ENCODE measurements at places on chromosomes 3 and 15.

DNA sequence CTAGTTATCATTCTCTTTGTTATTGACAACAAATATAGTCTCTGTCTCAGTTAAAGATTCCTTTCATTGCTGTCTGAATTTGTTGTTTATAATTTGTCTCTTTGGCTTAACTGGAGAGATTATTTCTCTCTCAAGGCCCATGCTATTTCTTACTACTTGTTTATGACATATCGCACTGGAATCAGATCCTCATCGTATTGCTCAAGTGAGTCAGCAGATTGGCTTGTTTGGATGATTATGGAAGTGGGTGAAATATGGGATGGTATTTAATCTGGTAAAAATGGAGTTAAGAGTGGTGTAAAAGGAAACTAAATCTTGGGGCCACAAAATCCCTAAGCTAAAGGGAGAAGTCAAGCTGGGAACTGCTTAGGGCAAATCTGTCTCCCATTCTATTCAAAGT lies 613.1 kb downstream of the SI start:
- no peak for DNase-seq

DNA sequence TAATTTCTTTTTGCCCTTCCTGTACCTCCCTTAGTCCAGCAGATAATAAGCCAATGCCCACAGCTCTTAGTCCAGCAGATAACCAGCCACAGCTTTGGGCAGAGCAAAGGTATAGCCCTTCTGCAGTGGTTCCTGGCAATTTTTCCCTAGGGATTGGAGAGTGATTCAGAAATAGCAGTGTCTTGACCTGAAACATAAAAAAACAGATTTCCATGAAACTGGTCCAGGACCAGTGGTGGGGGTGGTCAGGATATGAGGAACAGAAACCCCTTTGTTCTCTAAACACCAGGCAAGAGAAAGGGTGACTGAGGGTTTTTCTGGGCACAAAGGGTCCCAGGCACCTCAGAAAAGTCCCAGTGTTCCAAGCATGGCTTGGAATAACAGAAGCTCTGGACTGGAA lies 103.4 kb downstream of the ARRDC4 start:
- DNase-seq, result no peak

DNA sequence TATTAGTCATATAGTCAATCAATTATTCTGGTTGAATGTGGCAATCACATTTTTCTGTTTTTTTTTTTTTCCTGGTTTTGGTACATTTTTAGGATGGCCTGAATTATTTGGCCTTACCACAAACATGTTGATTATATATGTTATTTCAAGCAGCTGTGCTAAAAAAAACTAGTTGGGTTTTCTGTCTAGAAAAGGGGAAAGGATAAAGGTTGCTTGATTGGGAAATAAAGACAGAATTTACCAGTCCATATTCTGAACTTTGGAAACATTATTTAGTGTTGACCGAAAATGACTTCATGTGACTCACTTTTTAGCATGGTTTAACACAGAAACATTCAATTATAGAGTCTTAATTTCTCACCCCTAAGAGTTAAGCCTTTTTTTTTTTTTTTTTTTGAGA lies 8.1 kb downstream of the MORF4L1 start:
- no peak for DNase-seq

- DNase-seq, result peak; percentile 28
These were observed 21.2 kb downstream of the NGRN start for GRCh38 chr15:90286678-90287077.

DNA sequence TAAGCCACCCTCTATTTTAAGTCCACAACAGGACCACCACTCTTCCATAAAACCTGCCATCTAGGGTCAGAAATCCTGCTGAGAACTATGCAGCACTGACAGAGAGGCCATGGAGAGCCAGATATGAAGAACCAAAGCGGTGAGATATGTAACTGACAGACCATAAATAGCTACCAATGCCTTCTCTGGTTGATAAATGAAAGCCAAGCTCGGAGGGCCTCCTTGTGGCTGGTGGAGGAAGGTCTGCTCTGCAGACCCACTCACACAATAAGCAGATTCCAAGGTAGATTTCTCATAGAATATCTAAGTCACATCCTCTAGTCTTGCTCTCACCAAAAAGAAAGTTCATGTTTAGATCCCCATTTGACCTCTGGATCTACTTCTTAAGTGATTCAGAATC lies 38.9 kb downstream of the RYK start:
- DNase-seq, result peak; percentile 56

GRCh38 chr3:154125378-154126030 lies 4.3 kb downstream of the ARHGEF26 start:
- no peak for DNase-seq

DNA sequence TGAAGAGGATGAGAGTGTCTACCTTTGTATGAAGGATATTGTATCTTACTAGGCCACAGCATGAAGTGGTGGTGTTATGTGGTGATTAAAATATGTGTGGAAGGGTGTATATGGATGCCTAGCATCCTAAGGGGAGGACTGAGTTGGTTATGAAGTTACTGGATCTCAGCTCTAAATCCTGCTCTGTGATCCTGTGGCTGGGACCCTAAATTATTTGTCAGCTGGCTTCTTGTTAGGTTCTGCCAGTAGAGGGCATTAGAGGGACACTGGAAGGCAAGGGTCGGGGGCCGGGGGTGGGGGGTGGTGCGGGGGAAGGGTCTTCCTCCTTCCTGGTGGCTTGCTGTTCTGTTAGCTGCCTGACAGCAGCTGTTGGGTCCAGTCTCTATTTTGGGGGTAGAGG lies 34.9 kb downstream of the MORF4L1 start:
- DNase-seq, result no peak

DNA sequence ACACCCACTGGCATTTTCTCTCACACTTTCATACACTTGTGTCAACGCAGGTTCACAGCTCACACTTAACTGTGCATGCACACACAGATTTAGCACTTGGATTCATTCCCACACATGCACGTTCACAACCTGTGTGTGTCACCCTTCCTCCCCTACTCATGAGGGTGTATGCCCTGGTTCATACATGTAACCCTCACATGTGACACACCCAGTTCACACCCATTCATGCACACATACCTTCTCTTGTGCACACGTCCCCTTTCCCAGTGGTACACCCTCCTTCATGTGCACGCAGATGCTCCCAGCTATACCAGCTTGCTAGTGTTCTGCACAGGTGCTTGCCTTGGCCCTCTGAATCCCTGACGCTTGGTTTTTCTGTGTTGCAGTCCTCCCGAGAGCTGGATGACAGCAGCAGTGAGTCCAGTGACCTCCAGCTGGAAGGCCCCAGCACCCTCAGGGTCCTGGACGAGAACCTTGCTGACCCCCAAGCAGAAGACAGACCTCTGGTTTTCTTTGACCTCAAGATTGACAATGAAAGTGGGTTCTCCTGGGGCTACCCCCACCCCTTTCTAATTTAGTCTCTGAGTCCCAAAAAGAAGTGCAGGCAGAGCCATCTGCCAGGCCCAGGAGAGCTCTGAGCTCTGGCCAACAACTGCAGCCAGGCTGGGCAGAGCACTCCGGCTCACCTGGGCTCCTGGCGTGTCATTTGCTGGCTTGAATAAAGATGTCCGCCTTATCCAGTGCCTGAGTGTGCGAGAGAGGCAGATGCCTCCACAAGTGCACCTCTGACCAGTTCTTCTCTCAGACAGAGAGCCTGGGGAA lies 39.5 kb downstream of the GOLGA6A start:
- DNase-seq, result no peak

DNA sequence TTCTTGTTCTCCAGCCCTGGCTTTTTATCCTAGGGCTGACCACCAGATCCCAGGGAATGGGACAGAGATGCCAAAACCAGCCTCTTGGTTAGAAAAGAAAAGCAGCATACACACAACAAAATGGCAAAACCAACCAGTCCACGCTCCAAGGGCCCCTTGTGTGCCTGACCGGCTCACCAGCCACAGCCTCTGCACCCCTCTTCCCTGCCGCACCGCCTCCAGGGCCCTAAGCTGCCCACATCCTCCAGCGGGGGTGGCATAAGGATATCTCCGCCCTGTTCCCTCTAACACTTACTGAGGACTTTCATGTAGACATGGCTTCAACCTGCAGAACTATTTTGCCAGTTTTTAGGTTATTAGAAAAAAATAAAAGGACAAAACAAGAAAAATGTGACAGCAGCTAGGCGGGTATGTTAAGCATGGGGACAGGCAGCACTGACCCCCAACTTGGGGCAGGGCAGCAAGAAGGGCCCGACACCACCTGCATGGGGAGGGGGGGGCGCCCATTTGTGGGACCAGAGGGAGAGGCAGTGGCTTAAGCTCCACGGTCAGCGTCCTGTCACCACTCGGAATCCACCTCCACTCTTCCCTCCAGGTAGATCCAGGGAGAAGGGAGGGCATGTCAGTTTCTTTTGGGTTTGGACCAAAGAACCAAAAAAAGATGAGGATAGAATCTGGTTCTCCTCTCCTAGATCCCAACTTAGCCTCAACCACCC lies 49.1 kb downstream of the DHX30 start:
- DNase-seq, result no peak

DNA sequence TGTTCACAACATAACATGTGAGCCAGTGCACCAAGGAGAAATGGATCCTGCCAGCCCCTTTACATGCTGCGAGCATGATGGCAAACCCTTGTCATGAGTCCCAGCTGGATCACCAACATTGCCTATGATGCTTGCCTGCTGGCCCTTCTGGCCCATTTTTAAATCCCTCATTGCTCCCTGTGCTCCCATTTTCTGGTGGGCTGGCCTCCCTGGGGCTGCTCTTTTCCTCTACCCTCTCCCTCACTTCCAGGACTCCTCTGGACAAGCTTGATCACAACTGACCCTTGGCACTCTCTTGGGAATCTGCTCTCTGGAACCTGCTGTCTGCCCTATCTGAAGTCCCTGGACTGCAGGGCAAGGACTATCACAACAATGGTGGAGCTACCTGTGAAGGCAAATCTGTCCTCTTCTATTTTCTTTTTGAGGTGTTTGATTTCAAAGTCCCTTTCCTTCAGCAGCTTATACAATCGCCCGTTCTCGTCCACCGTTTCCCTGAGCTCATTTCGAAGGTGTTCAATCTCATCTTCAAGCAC lies 16.3 kb downstream of the CCDC13 start:
- no peak for DNase-seq

- DNase-seq, result no peak
These were observed 65.3 kb downstream of the IGF2BP2 start for GRCh38 chr3:185759512-185759911.

- no peak for DNase-seq
These were observed 59.0 kb downstream of the SCN5A start for GRCh38 chr3:38590521-38590920.

GRCh38 chr15:73727330-73727976 lies 25.7 kb downstream of the INSYN1 start:
- no peak for DNase-seq

- DNase-seq, result no peak
These were observed 14.1 kb downstream of the MYL3 start for GRCh38 chr3:46849045-46849631.

DNA sequence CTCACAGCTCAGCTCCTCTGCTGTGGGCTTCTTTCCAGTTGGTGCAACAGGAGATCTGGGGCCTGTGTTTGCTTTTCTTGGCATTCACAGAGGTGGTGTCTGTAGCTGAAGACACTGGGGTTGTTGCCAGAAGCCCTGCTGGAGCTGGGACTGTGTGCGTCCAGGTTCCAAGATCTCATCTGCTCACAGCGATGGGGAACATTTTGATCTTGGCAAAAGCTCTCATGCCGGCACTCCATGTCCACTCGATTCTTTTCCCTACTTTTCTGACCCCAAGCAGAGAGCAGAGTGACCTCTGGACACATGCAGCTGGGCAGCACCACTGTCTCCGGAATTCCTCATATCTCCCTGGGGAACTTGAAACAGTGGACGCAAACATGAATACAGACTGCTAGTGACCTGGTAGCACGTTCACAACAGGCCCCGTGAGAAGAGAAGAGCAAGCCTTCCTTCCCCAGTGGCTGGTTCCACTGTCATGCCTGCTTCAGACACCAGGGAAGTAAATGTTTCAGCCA lies 36.1 kb upstream of the MECOM start:
- peak; percentile 8 for DNase-seq

- DNase-seq, result no peak
These were observed 595.4 kb downstream of the CADM2 start for GRCh38 chr3:85554153-85554552.

DNA sequence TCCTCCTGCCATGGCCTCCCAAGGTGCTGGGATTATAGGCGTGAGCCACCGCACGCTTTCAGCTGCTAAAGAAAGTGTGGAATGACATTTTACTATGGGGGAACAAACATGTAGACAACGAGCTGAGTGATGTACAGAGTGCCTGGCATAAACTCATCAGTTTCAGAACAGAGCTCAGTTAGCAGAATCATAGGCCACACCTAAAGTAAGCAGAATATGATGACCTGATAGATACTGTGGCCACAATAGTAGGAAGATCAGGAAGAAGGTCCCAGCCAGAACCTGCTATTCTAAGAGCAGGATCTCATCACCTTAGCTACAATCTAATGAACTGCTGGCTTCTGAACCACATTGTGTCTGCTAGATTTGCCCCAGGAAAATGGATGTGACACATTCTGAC lies 158.3 kb downstream of the TPRG1 start:
- no peak for DNase-seq

DNA sequence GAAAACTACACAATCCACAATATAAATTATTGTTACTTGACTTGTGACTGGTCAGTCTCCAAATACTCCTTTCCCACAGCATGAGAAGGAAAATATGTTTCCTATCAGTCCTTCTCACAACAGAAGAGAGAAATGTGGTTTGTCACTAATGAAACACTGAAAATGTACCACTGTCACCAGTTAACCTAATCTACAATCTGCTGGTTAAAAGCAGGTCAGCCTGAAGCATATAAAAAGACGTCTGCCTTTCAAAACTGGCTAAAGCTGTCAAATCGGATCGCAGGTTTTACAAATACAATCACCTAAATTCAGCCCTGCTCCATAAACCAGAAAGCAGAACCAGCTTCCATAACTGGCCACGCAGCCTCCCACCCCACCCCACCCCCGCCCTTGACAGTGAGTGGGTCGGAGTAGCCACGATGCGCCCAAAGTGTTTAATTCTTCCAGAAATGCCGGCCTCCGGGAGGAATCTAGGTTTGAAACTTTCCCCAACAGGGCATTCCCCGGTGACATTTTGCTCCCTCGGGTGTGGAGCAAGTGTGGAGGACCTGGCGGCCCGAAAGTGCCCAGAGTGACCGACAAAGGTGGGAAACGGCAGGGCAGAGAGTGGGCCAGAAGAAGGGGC lies 682 bp downstream of the ETFA start:
- no peak for DNase-seq

- DNase-seq, result no peak
These were observed 778 bp upstream of the AP4E1 start for GRCh38 chr15:50907601-50908208.

GRCh38 chr15:77312523-77312922 lies 107.4 kb downstream of the PEAK1 start:
- DNase-seq, result no peak

DNA sequence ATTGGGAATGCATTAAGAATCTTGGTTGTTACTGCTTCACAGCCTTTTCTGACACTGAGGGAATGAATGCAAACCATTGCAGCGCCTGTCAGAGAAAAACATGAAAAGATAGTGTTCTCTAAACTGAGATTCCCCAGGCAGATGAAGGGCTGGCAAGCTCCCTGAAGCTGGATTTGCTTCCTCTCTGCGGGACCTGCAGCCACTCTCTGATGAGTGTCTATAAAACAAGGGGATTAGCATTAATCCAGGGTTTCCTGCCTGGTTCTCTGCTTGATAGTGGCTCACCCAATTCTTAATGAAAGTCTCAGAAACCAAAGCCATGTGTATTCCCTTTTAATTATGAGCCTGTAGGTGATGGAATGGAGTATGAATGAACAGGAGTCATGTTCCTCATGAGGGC lies 344.3 kb upstream of the UMPS start:
- no peak for DNase-seq

GRCh38 chr3:42463093-42463492 lies 39.4 kb upstream of the VIPR1 start:
- no peak for DNase-seq

GRCh38 chr3:44957986-44958385 lies 18.0 kb downstream of the ZDHHC3 start:
- DNase-seq, result no peak

- DNase-seq, result no peak
These were observed 55.3 kb downstream of the ISL2 start for GRCh38 chr15:76391847-76392246.

Data from NCI-H446 (cell line).